ENCODE measurements at places on chromosomes 1 and 21. TPM values are rescaled to one million over a fixed set of nuclear protein-coding genes. Genes with fewer than 3 reads are reported as not detected.

CFAP107 gene
- total RNA-seq = not detected

OR2L3 gene
- total RNA-seq = not detected

TSEN15 gene
- 46.0 TPM for total RNA-seq

PLA2G2F gene
- 0.20 TPM for total RNA-seq

B3GALT2 gene
- not detected for total RNA-seq

IFI44L gene
- total RNA-seq = 0.40 TPM

RGS16 gene
- total RNA-seq = 0.25 TPM

ASPM gene
- total RNA-seq = 38.6 TPM

EFNA1 gene
- total RNA-seq = 35.7 TPM

OSCP1 gene
- 21.6 TPM for total RNA-seq

CD160 gene
- not detected for total RNA-seq

DNA sequence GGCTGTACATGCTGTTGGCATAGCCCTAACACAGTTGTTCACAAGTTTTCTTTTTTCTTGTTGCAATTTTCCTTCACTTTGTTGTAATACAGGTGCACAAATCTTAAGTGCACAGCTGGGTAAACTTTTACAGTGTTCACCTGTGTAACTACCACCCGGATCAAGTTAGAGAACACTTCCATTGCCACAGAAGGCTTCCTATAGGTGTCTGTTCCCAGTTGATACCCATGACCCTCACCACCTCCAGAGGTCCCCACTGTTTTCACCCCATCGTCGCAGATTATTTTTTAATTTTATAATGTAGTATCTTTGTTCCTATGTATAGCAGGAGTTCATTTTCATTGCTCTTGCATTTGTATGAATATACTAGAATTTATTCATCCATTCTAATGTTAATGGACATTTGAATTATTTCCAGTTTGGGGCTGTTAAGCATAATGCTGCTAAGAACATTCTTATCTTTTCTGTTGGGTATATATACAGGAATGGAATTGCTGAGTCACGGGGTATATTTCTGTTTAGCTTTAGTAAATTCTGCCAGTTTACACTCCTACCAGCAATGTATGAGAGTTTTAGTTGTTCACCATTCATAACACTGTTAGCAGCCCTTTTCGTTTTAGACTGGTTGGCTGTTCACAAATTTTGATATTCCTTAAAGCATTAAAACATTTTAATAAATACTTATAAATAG, 16.4 kb downstream of the SPRTN start:
- no peak for DNase-seq

GRCh38 chr1:81288689-81289088, 512.0 kb upstream of the ADGRL2 start:
- DNase-seq = no peak

- DNase-seq = no peak
Observed at GRCh38 chr1:172885971-172886370, 164.8 kb downstream of the TNFSF18 start.

- DNase-seq = no peak
Observed at GRCh38 chr1:35369922-35370671, 101.6 kb downstream of the ZMYM4 start.

DNA sequence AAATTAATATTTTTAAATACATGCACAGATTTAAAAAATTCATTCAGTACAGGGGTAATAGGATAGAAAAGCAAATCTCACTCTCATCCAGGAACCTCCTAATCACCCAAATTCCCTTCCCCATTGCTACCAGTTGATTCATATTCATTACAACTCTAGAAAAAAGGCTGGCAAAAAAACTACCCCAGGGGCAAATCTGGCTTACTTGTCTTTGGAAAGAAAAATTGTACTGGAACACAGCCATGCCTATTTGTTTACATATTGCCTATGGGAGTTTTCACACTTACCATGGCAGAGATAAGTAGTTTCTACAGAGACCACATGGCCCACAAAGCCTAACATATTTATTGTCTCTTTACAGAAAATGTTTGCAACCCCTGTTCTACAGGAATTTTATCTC, 8.9 kb upstream of the RBM34 start:
- no peak for DNase-seq

- no peak for DNase-seq
Observed at GRCh38 chr1:91506071-91506470, 5.4 kb downstream of the CDC7 start.

DNA sequence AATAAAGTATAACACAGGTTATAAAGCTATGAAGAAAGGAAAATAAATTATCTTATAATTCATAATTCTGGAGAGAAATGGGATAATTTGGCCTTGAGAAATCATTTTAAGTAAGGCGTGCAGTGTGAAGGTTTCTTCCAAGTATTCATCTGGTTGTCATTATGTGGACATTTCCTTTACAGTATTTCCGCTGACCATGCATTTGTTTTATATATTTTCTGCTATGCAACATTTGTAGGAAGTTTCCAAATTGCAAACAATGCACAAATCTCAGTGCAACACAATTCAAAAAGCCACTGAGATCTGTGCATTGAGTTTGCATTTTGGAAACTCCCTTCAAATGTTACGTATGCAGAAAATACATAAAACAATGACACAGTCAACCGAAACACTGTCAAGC, 17.8 kb downstream of the ZNF670 start:
- no peak for DNase-seq

GRCh38 chr1:1361982-1362423, 3.6 kb upstream of the MXRA8 start:
- DNase-seq = no peak

- peak; percentile 33 for DNase-seq
Observed at GRCh38 chr1:226406401-226406881, 1.5 kb downstream of the PARP1 start.

GRCh38 chr1:98119796-98120195, 199.0 kb upstream of the DPYD start:
- peak; percentile 5 for DNase-seq

- no peak for DNase-seq
Observed at GRCh38 chr1:173682184-173682583, 12.5 kb upstream of the ANKRD45 start.

DNA sequence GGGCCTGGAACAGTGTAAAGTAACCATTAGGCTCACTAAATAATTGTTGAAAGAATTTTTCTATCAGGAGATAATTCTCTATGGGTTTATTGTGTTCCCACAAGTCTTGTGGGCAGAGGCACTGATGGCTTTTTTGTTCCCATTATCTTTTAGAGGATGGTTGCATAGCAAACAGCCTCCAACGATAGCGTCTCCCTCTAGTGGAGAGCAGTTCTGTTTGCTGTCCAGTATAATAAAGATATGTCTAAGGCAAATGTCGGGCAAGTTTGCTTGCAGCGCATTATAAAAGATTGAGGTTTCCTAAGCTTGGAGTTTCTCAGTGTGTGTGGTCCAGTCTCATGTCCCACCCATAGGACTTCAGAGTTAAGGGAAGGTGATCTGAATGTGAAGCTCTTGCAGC, 1.3 kb upstream of the SLC6A17 start:
- DNase-seq = no peak

DNA sequence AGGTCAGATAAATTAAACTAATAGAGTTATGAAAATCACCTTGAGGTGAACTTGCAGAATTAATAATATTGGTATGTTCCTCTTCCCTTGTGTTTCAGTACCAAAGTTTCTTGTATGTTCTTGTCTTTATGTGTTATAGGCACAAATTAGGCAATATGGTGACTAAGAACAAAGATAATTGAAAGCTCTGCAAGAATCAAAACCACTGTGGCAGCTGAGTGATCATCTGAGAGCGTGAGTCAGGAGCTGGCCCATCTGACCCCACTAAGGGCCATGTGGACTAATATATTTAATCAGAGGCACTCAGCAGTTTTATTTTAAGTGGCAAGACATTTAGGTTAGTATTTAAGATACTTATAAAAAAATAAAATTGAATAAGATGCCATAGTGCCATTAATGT, 12.8 kb upstream of the CASQ2 start:
- DNase-seq = peak; percentile 54

- no peak for DNase-seq
Observed at GRCh38 chr21:14548779-14549178, 2.7 kb upstream of the SAMSN1 start.

- DNase-seq = no peak
Observed at GRCh38 chr1:91712981-91713841, 172.7 kb downstream of the TGFBR3 start.

GRCh38 chr1:50447961-50448360, 24.7 kb upstream of the DMRTA2 start:
- no peak for DNase-seq

DNA sequence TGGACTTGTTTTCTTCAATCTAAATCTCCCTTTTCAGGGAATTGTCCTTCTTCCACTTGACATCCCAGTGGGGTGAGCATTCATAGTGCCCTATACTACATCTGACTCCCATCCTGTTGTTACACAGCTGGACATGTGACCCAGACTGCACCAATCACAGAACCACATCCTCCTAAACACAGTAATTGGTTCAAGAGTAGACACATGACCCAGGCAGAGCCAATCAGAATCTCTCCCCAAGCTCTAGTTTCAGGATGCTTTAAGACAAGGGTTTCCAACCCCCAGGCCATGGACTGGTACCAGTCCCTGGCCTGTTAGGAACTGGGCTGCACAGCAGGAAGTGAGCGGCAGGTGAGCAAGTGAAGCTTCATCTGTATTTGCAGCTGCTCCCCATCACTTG, 5.6 kb upstream of the DDOST start:
- no peak for DNase-seq

DNA sequence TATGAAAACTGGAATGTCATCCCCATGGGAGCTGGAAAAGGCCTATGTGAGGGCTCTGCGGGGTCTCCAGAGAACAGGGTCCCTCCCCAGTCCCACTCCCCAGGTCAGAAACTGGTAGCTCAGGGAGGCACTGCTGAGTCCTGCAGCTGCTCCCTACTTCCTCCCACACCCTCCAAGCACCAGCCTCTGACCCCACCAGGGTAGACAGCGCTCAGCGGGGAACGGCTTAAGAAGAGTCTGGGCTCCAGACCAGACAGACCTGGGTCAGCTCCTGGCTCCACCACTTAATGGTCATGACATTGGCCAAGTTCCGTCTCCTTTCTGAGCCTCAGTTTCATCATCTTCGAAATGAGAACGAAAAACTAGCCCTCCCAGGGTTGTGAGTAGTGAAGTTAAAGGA, 7.2 kb downstream of the LRP8 start:
- DNase-seq = no peak

DNA sequence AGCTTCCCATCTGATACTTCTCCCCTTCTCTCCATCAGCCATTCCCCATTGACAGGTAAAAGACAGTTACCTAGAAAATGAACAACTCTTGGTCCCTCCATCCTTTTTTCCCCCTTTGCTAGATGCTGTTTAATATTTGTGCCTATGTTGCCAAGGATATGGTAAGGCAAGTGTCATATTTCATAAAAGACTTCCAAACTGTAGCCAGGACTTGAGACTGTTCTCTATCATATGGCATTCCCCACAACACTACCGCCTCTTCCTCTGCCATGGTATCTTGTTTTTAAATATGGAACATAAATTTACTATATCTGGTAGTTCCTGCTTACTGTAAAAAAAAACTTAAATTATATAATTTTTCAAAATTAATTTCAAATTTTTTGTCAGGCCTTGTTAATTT, 97.2 kb downstream of the PHTF1 start:
- DNase-seq = no peak

GRCh38 chr1:155513300-155513916, 49.2 kb downstream of the ASH1L start:
- no peak for DNase-seq

DNA sequence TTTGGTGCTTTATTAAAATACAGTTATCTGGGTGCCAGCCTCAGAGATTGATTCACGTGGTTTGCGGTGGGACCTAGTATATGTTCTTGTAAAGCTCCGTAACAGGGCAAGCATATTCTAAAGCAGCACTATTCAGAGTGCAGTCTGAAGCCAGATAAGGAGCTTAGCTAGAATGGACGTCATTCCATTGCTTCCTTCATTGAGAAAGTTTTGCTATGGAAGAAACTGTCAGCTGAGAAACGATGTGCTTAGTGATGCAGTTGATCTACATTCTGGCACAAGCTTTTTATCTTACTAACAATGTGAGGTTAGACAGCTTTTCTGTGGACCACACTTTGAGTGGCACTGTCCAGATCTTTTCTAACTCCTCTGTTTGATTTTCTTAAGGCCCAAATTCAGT, 26.2 kb downstream of the SLC44A3 start:
- DNase-seq = peak; percentile 15

GRCh38 chr1:14781811-14782210, 183.3 kb downstream of the KAZN start:
- DNase-seq = no peak

GRCh38 chr1:22224631-22225030, 81.7 kb upstream of the WNT4 start:
- no peak for DNase-seq

DNA sequence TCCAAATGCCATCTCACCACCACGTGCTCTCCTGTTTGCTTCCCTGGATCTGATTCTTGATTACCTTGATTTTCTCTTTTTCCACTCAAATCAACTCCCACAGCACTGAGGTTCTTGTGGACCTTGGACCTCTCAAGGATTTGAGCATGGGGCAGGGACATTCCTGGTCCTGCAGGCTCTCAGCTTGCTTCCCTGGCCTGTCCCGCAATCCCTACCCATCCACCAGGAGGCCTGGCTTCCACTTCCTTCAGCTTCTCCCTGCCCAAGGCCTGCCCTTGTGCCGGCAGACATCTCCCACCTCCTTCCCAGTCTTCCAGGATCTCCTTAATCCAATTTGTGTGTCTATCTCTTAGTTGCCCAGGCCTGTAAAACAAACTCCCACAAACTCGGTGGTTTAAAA, 21.6 kb downstream of the PLA2G2A start:
- no peak for DNase-seq

DNA sequence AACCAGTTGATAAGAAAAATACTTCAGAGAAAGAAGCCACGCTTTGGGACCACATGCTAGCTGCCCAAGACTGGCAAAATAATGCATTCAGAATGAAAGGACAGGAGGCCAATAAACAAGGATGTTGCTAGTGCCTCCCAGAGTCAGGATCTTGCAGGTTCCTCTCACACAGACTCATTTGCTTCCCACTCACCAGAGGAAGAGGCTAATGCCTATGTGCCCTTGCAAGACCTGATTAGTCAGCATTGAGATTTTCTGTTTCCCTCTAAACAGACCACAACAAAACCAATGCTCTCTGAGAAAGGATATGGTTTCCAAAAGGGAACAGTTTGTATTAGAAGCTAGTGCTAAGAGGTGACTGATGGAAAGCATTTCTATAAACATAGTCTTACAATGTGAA, 85.7 kb downstream of the NRDC start:
- no peak for DNase-seq

DNA sequence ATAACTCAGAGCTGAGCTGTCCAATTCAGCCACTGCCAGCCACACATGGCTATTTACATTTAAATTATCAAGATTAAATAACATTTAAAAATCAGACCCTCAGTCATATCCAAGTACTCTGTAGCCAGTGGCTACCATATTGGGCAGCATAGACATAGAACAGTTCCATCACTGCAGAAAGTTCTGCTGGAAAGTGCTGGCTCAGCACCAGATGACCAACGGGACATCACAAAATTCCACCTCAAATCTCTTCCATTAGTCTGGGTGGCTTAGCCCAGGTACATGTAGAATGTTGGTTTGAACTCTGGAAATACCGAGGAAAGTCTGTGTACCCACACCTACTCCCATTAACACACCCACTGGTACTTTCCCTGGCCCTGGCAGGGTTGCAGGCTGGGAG, 129.3 kb downstream of the ZSCAN20 start:
- no peak for DNase-seq

- no peak for DNase-seq
Observed at GRCh38 chr1:10564063-10564462, 89.3 kb downstream of the PEX14 start.

- no peak for DNase-seq
Observed at GRCh38 chr1:162943622-162944021, 82.6 kb upstream of the CCDC190 start.
